Ecto neural progenitor cell (in vitro differentiated cells): ENCODE measurements at places on chromosomes 13 and 19.

GRCh38 chr13:46313432-46314257, 73.4 kb downstream of the RUBCNL start:
- no peak for DNase-seq

GRCh38 chr13:45361596-45362206, 20.7 kb upstream of the TPT1 start:
- no peak for DNase-seq

GRCh38 chr13:35917252-35917941, 213.8 kb downstream of the DCLK1 start:
- DNase-seq: no peak

DNA sequence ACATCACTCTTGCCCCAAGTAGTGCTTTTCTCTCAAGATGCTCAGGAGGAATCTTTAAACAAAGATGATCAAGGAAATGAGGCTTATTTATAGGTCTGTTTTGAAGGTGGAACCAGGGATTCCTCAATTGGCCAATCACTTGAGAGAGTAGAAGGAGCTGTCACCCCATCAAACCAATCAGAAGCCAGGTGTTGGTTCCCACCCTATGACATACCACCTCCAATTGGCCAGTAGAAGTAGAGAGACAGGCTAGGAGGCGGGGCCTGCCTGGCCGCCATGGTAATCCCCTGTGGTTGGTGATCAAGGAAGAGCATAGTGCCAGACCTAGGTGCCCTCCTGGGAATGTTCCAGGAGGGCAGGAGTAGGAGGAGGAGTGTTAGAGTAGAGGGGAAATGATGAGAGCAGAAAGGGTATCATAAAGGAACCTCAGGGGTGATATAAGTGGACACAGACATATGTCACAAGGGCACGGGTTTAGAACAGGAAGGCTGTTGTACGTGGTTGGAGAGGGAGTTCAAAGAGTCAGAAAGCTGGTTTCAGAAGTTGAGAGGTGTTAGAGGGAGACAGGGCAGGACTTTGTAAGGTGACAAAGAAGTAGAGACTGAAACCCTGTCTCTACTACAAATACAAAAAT, 10.5 kb downstream of the PMIS2 start:
- DNase-seq: no peak

DNA sequence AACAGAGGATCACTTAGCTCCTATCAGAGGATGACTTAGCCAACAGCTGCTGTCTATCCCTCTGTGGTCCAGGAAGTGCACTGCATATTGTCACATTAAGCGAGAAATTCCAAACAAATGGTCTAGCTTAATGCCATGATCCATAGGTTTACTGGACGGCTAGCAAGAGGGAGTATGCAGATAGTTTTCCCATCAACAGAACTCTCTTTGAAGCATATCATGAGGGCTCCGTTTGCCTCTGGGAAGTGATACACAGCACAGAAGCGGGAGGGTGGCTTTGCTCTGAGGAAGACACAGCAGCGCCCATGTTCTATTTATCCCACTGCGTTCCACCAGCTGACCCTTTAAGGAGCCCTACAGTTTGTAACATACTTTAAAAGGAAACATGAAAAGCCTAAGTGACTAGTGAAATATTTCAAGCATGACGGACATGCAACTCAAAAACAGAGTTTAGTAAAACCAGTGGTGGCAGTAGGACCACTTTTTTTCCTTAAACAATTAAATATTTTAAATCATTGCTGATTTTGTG, 52.7 kb downstream of the COL4A1 start:
- DNase-seq: no peak

GRCh38 chr13:55069746-55070145, 2041.1 kb downstream of the OLFM4 start:
- DNase-seq: no peak

- peak; percentile 74 for DNase-seq
Observed at GRCh38 chr19:46493236-46494145, 2.2 kb downstream of the PNMA8B start.

DNA sequence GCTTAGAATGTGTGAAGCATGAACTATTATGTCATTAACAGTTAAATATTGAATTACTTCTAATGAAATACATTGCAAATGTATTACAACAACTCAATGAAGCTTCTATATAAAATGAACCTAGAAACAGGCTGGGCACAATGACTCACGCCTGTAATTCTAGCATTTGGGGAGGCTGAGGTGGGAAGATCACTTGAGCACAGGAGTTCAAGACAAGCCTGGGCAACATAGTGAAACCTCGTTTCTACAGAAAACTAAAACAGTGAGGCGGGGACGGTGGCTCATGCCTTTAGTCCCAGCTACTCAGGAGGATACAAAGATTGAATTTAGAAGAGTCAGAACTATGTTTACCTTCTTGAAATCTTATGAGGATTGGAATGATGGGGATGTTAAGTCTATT, 505.1 kb downstream of the SLITRK5 start:
- DNase-seq: no peak

- DNase-seq: no peak
Observed at GRCh38 chr13:100213576-100213975, 124.7 kb downstream of the PCCA start.

- DNase-seq: no peak
Observed at GRCh38 chr13:102901056-102901455, 55.2 kb downstream of the ERCC5 start.

GRCh38 chr19:49681830-49682229, 4.8 kb downstream of the PRMT1 start:
- no peak for DNase-seq

- DNase-seq: no peak
Observed at GRCh38 chr13:91346850-91347201, 661 bp upstream of the MIR17HG start.

- DNase-seq: no peak
Observed at GRCh38 chr19:42629191-42629590, 34.5 kb upstream of the CEACAM8 start.

GRCh38 chr13:21526707-21527540, 67.8 kb upstream of the ZDHHC20 start:
- DNase-seq: no peak
